ENCODE measurements at places on chromosomes 12 and 14. TPM values are rescaled to one million over a fixed set of nuclear protein-coding genes. Genes with fewer than 3 reads are reported as not detected.

DNA sequence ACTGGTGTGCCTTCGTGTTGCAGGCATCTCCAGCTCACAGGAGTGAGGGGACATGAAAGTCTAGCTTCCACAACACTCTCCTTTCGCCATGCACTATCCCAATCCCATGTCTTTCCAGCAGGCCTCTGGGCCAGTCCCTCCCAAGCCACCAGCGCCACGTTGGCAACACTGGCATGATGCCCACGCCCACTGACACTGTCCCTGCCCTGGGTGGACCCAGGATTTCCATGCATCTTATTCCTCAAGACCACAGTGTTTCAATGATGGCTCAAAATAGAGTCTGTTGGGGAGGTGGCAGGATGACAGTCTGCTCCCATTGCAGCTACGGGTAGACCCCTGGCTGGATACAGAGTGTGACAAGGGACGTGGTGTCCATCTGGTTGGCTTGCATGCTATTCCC lies 2.3 kb downstream of the SP7 start:
- no peak for DNase-seq

- DNase-seq, result no peak
These were observed 950.1 kb downstream of the VRK1 start for GRCh38 chr14:97747316-97747715.

DNA sequence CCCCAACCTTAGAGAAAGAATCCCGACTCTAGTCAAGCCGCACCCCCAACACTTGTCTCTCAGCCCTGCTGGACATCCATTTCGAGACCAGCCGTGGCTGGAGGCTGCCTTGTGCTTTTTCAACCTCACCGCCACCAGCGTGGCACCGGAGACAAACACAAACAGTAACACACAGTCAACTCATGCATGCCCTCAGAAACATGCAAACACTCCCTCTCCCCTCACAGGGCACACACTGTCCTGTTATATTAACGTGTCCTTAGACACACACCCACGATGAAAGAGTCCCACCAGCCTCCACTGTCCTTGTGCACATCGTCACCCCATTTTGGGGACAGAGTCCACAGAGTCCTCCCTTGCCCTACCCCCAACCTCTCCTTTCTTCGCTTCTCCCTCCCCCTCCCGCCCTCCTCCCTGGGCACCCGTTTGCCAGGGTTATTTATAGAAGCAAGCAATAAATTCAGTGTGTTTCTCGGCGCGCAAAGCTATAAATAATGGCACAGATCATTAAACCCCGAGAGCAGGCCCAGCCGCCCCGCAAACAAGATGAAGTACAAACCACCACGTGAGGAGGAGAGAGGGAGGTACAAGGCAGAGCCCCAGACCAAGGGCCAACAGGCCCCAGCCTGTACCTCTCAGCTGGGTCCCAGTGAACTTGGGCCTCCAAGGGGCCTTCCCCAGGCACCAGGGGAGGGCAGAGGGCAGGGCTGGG lies 27.9 kb downstream of the SMUG1 start:
- no peak for DNase-seq

- no peak for DNase-seq
These were observed 4.9 kb downstream of the HEATR4 start for GRCh38 chr14:73553845-73554244.

Gene KRT83
- not detected for total RNA-seq

Gene ISCA2
- 35.9 TPM for total RNA-seq

DNA sequence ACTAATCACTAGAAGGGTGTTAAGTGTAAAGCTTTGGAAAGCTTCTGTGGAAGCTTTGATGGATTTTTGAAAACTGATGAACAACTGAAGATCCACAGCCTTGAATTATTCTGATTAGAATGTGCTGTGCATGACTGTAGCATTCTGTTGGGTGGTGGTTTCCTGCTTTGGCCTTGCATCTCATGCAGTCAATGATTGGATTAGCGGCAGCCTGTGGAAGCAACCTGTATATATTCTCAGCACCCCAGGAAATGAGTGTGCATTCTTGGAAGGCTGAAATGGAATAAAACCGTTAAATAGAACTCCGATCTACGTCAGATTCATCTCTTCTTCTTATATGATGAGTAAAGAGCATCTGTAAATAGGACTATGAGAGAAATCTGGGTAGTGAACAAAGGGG lies 120.2 kb downstream of the SLC16A7 start:
- no peak for DNase-seq

Gene CALCOCO1
- 17.1 TPM for total RNA-seq

Gene RPAP3
- 55.3 TPM for total RNA-seq

DNA sequence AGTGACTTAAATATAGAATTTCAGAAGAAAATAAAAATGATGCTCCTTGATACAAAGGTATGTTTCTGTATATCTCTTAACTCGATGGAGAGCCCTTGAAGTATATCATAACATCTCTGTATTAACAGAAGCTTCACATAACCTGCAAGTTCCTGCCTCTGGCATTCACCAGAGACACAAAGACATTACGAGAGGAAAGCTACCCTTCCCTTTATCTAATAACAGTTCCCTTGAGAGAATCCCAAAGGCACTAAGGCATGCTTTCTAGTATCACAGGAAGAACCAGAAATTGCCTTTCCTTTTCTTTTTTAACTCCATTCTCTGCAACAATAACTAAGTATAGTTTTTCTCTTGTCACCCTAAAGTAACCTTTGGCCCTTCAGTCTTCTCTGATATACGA lies 164.5 kb downstream of the MGAT4C start:
- DNase-seq, result no peak

Gene RNF212B
- not detected for total RNA-seq

Gene PMEL
- 0.86 TPM for total RNA-seq

DNA sequence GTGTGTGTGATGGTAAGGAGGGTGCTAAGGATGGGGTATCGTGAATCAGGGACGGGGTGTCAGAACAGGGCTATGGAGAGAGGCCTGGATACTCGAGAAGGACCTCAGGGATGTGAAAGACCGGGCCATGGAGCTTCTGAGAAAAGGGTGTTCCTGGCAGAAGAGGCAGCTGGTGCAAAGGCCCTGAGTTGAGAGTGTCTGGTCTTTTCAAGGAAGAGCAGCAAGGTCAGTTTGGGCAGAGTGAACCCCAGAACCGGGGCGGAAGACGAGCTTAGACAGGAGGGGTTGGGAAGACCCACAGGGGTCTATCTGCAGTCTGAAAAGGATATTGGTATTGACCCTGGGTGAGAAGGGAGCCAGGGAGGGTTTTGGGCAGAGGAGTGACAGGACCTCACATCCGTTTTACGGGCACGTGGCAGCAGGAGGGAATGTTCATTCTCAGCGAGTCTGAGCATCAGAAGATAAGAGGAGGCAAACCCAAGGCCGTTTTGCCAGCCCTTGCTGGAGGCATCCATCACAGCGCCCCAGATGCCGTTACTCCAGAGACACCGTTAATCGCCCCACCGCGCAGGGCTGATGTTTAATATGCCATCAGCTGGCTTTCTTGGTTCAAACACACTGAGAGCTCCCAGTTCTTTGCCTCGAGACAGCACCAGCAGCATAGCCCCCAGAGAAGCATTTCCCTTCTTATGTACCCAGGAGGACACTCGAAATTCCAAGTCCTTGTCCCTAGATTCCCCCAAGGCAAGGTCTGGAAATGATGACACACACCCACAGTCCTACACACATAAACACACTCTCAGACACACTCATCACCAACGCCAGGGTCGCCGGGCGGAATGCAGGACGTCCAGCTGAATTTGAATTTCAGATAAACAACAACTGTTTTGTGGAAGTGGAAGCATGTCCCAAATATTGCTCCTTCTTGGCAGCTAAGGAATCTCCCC lies 41.4 kb upstream of the EML1 start:
- no peak for DNase-seq

- DNase-seq, result no peak
These were observed 3.9 kb upstream of the GSC start for GRCh38 chr14:94773655-94774343.

Gene FSCB
- not detected for total RNA-seq

Gene KRT72
- total RNA-seq, result 3.2 TPM

- DNase-seq, result no peak
These were observed 105.2 kb downstream of the FGD4 start for GRCh38 chr12:32504591-32504990.

Gene SYNDIG1L
- not detected for total RNA-seq

Gene SNW1
- total RNA-seq, result 135 TPM

- no peak for DNase-seq
These were observed 108.8 kb downstream of the RBM19 start for GRCh38 chr12:113857371-113857770.

GRCh38 chr14:90750701-90751100 lies 65.5 kb downstream of the TTC7B start:
- DNase-seq, result no peak

- DNase-seq, result no peak
These were observed 39.2 kb downstream of the DICER1 start for GRCh38 chr14:95117937-95118721.

GRCh38 chr12:7327918-7328317 lies 24.0 kb downstream of the ACSM4 start:
- DNase-seq, result no peak

DNA sequence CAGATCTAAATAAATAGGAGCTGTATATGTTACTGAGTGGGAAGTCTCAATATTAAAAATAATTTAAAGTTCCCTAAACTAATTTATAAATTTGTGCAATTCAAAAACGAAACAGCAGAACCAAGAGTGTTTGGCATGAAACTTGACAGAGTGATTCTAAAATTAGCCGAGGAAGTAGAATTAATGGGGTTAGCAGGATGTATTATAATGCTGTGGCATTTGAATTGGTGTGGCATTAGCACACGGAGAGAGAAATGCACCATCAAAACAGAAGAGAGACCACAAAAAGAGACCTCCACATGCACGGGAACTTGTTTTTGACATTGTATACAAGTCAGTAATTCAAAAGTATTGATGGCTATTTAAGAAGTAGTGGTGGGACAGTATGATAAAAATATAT lies 366.0 kb upstream of the RGS6 start:
- no peak for DNase-seq

GRCh38 chr14:69626132-69626500 lies 14.7 kb downstream of the SUSD6 start:
- no peak for DNase-seq

GRCh38 chr14:65877624-65878023 lies 465.1 kb downstream of the FUT8 start:
- DNase-seq, result no peak

GRCh38 chr14:75213172-75213571 lies 36.8 kb upstream of the TMED10 start:
- no peak for DNase-seq

Gene METTL3
- 64.0 TPM for total RNA-seq

Gene AMHR2
- not detected for total RNA-seq

DNA sequence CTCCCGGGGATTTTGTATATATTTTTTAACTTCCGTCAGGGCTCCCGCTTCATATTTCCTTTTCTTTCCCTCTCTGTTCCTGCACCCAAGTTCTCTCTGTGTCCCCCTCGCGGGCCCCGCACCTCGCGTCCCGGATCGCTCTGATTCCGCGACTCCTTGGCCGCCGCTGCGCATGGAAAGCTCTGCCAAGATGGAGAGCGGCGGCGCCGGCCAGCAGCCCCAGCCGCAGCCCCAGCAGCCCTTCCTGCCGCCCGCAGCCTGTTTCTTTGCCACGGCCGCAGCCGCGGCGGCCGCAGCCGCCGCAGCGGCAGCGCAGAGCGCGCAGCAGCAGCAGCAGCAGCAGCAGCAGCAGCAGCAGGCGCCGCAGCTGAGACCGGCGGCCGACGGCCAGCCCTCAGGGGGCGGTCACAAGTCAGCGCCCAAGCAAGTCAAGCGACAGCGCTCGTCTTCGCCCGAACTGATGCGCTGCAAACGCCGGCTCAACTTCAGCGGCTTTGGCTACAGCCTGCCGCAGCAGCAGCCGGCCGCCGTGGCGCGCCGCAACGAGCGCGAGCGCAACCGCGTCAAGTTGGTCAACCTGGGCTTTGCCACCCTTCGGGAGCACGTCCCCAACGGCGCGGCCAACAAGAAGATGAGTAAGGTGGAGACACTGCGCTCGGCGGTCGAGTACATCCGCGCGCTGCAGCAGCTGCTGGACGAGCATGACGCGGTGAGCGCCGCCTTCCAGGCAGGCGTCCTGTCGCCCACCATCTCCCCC lies 777 bp downstream of the ASCL1 start:
- peak; percentile 50 for DNase-seq

GRCh38 chr14:73785336-73785833 lies 66.2 kb upstream of the PTGR2 start:
- DNase-seq, result peak; percentile 55

GRCh38 chr12:93461503-93461902 lies 5.8 kb upstream of the MRPL42 start:
- peak; percentile 37 for DNase-seq

GRCh38 chr12:27844366-27845090 lies 64.5 kb upstream of the MANSC4 start:
- DNase-seq, result no peak

Gene PTGES3
- 386 TPM for total RNA-seq

All from activated CD4-positive, alpha-beta T cell treated with anti-CD3 and anti-CD28 coated beads for 36 hours (primary cell).